HS-27A (cell line): ENCODE measurements at places on chromosomes 1 and 21.

DNA sequence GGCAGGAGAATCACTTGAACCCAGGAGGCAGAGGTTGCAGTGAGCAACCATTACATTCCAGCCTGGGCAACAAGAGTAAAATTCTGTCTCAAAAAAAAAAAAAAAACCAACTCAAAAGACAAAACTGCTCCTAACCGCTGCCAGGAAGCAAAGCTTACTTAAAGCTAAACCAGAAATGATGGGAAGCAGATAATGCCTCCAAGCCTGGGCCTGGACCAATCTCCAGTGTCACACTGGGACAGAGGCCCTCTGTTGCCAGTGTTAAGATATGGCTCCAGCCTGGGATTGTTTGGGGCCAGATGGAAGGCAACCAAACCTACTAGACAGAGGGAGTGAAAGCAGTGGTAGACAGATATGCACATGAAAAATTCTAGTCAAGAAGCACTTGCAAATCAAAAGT is 36.9 kb downstream of the NSL1 start:
- no peak for DNase-seq

DNA sequence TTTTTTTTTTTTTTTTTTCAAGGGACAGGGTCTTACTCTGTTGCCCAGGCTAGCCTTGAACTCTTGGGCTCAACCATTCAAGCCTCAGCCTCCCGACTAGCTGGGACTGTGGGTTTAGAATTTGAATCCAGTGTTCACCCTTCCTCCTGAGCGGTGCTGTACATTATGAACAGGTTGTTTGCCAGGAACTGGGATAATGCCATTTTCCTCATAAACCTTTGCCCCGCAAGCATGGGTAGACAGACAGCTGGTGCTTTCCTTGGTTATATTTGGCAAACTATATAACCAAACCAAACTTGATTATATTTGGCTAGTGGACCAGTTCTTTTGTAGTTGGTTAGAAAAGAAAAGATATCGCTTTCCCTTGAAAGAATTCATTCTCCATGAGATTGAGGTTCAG is 54.9 kb downstream of the GALNT2 start:
- DNase-seq = no peak

DNA sequence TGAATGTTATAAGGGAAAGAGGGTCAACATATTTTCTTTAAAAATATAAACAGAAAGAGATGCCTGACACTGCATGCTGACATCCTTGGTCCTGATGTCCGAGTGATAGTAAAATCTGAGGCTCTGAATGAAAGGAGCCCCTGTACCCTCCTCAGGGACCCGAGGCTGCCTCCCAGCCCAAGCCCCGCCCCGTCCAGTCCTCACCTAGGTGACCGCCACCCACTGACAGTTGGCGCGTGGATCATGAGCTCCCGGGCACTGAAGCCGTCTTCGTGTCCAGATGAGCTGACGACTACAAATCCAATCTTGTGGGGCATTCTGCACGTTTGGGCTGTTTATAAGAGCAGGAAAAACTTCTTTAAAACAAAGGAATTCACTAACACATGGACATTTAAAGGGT is 4.9 kb downstream of the CEP104 start:
- no peak for DNase-seq

GRCh38 chr1:235632506-235633401 is 16.8 kb downstream of the GNG4 start:
- peak; percentile 19 for DNase-seq

GRCh38 chr1:241638909-241639622 is 1.1 kb downstream of the CHML start:
- DNase-seq = no peak

GRCh38 chr1:71080230-71080738 is 551 bp downstream of the ZRANB2 start:
- DNase-seq = no peak

GRCh38 chr1:109114342-109114674 is 393 bp downstream of the ELAPOR1 start:
- no peak for DNase-seq

GRCh38 chr21:21530680-21531079 is 532.5 kb downstream of the NCAM2 start:
- no peak for DNase-seq

GRCh38 chr1:10918531-10918930 is 93.9 kb upstream of the TARDBP start:
- DNase-seq = no peak

DNA sequence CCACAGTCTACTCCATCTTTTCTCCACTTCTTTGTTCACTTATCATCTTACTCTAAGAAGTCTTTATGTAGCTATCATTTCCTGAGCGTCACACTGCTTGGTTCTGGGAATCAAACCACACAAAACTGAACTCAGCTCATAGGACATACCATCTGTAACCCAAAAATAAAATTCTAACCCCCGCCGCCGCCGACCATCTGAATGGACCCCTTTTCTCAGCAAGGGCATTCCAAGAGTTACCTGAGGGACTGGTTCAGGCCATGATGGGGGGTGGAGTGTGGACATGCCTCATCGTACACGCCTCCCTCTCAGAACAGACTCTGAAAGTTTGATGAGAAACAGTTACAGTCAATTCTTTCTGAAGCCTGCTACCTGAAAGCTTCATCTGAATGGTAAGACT is 12.6 kb upstream of the CHI3L2 start:
- DNase-seq = no peak

DNA sequence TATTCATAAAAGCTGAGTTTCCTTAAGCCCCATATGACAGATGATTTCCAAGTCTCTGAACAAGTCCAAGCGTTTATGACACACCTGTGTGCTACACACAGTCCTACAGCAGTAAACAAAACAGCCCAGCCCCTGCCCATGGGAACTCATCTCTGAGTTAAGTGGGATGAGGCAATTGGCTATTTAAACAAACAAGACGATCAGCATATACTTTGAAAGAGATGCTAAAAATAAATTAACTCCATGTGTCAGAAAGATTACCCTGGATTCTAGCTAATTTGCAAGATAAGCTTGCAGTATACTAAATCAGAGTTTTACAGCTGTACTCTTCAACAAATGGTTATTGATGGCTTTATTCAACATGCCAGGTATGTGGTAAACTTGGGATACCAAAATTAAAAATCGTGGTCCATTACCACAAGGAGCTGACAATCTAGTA is 7.0 kb downstream of the PSMG1 start:
- DNase-seq = no peak

DNA sequence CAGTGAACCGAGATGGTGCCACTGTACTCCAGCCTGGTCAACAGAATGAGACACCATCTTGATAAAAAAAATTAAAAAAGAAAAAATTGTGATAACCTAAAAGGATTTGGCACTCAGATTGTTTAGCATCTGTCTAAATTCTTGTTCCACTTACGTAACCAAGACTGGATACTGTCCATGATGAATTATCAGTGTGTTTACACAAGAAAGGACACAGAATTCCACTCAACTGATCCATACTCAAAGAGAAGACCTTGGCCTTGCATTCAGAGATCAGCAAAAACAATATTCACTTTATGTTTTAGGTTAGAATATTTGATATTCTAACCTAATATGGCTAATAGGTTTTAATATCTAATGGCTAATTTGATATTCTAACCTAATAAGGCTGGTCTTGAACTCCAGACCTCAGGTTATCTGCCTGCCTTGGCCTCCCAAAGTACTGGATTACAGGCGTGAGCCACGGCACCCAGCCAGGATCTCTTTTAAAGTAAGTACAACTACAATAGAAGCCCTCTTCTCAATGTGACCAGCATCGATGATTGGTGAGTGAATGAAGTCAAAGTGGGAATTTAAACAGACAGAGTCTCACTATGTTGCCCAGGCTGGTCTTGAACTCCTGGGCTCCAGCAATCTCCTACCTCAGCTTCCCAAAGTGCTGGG is 43.1 kb upstream of the COX20 start:
- DNase-seq = no peak

DNA sequence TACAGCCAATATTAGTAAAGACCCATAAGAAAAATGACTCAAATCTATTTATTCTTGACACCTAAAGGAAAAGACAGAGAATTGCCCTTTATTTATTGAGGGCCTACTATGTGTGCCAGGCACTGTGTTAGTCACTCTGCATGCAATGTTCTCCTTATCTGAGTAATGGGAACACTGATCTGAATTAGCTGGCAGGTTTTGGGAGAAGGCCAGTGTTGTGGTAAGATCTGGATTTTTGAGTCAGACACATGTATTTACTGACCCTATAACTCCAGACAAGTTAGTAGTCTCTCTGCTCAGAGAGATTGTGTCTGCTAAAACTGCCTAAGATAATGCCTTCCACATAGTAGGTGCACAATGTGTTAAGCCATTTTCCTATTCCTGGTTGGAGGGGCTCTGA is 17.3 kb downstream of the LCE4A start:
- no peak for DNase-seq

GRCh38 chr1:101603726-101604125 is 366.9 kb downstream of the S1PR1 start:
- DNase-seq = no peak

DNA sequence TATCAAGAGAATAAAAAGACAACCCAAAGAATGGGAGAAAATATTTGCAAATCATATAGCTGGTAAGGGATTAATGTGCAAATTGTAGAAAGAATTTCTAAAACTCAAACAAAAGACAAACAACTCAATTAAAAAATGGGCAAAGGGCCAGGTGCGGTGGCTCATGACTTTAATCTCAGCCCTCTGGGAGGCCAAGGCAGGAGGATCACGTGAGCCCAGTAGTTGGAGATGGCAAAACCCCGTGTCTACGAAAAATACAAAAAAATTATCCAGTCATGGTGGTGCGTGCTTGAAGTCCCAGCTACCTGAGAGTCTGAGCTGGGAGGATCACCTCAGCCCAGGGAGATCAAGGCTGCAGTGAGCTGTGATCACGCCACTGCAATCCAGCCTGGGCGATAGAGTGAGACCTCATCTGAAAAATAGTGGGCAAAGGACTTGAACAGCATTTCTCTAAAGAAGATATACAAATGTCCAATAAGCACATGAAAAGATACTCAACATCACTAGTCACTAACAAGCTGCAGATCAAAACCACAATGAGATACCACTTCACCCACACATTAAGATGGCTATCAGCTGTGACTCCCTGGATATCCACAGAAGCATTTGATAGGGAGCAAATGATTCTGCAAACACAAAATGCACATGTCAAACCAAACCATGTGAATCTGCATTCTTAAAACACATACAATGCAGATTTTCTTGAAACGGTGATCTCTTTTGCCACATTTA is 20.9 kb downstream of the SLC30A1 start:
- no peak for DNase-seq

GRCh38 chr1:183567584-183567983 is 22.7 kb downstream of the NCF2 start:
- DNase-seq = no peak

GRCh38 chr1:69733061-69733460 is 165.3 kb downstream of the LRRC7 start:
- no peak for DNase-seq

DNA sequence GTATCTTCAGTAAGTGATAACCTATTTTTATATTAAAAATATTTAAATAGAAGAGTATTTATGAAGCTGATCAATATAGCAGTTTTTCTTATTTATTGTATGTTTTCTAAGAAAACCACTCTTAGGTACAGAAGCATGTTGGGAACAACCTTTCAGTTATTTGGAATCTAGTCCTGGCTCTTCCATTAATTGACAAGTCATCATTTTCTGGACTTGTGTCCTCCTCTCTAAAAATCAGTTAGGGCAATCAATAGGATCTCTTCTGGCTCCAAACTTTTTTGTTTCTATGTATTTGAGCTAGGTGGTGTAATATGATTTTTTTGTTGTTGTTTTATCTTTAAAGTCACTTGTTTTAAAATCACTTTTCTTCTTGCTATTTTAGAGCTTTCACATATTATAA is 57.0 kb downstream of the ABCD3 start:
- DNase-seq = no peak

GRCh38 chr1:71232166-71232763 is 151.4 kb upstream of the ZRANB2 start:
- no peak for DNase-seq

DNA sequence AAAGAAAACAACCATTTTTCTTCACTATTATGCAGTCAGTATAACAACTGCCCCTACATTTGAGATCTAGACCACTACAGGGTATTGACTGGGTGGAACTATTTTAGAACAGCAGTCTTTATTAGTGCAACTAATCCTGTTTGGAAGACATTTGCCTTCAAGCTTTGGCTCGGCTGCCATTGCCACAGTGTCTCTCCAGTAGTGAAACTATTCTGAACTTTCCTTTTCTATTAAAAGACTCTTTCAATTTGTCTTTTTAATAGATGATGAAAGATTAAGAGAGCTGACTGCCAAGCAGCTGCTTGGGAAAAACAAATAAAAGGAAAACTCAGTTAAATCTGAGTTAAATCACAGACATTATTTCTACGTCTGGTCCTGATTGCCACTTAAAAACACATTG is 49.3 kb downstream of the LPGAT1 start:
- no peak for DNase-seq

GRCh38 chr1:8297245-8297644 is 20.7 kb upstream of the SLC45A1 start:
- no peak for DNase-seq

GRCh38 chr1:22562584-22563583 is at the start of gene EPHA8:
EPHA8 (plus strand) TSS chr1:22563489; CDS start chr1:22563636, 147 bp downstream.
- DNase-seq = no peak

DNA sequence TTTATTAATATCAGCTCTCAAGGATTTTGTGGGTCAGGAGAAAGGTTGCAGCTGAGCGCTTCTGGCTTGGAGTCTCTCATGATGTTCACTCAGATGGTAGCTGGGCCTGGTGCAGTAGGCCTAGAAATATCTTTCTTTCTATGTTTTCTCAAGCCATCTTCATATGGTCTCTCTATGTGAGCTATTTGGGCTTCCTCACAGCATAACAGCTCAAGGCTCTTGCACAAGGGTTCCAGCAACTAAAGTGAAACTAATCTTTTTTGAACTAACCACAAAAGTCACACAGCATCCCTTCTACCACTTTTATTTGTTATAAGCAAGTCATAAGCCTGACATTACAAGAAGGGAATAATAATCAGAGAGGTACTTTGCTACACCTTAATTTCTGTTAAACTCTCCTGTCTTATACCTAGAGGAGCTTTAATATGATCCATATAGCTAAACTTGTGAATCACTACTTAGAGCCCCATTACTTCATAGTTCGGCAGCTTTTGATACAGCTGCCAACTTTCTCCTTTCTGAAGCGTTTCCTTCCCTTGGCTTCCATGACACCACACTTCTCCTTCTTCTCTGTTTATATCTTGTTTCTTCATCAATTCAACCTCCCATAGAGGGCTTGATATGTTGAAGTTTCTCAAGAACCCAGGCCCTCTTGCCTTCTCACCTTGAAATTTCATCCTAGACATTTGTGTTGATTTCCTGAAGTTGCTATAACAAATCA is 720.2 kb downstream of the LTN1 start:
- DNase-seq = no peak

- no peak for DNase-seq
Measured at GRCh38 chr1:89354205-89354604, 9.7 kb upstream of the GBP6 start.
